ENCODE measurements at places on chromosomes 2 and 18.

GRCh38 chr18:63741769-63742168, 33.4 kb upstream of the SERPINB7 start:
- DNase-seq = peak; percentile 68

GRCh38 chr2:65130664-65131175, 814 bp upstream of the RAB1A start:
- DNase-seq = no peak

DNA sequence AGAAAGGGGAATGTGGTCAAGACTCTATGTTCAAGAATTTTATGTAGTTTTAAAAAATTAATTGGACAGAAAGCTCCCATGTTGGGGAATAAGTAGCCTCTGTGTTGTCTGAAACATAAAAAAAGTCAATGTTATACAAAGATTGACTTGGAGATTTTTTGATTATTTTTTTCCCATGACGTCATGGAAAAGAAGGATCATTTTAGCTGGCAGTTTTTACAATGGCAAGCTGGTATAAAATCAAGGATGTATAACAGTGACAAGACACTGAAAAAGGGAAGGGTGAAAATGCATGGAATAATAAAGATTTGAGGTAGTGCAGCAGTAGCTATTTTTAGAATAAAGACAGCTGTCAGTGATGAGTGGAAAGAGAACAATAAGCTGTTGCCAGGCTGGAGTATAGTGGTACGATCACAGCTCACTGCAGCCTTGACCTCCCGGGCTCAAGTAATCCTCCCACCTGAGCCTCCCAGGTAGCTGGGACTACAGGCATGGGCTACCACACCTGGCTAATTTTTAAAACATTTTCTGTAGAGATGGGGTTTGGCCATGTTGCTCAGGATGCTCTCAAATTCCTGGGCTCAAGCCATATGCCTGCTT, 9.2 kb downstream of the SLC39A10 start:
- no peak for DNase-seq

GRCh38 chr2:238137885-238138284, 583 bp upstream of the KLHL30 start:
- no peak for DNase-seq

GRCh38 chr2:79789811-79790210, 277.0 kb downstream of the CTNNA2 start:
- no peak for DNase-seq

GRCh38 chr2:12416600-12416999, 300.1 kb upstream of the TRIB2 start:
- DNase-seq = peak; percentile 47

DNA sequence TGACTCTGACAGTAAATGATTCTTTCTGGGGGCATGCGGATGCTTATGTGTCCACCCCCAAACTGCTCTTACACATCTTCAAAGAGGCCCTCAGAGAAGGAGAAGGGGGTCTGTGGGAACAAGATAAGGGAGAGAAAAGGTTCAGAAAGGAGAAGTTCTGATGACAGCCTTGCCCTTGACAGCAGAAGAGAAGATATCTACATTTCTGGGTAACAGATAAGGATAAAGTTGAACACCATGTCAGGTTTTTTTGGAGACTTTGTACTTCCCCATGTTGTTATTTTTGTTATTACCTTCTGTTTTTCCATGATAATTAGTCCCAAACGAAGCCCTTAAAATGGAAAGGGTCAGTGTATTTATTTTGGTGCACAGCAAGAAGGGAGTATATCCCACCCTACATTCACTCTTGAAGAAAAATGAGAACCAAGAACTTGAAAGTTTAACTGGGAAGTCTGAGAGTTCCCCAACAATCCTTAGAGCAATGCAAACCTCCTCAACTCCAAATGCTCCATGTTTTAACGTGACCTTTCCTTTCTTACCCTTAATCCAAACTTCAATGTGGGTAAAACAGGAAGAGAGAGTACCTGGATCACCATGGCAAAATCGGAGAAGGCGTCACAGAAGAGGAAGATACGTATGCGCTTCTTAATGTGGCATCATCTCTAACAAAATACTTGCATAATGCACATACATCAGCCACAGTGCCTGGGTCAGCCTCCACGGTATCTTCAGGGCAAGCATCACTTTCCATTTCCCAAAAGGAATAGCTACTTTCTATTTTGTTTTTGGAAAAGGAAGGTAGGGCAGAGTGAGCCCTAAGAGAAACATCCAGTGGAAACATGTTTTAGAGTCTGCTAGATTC, 264.6 kb upstream of the STON1 start:
- no peak for DNase-seq

DNA sequence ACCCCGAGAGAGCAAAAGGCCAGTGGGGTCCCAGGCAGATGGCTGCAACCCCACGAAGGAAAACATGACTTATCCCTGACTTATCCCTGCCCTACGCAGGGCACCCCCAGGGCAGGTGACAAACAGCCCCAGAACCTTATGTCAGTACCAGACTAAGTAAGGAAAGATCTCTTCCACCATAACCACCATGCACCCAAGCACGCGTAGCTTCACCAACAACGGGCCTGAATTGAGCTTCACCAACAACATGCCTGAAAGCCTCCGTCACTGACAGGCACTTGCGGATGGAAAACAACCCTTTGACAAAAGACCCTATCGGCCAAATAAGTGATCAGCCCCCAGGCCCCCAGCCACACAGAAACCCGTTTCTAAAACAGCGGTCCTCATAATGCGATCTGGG, 34.1 kb downstream of the HDAC4 start:
- DNase-seq = no peak

DNA sequence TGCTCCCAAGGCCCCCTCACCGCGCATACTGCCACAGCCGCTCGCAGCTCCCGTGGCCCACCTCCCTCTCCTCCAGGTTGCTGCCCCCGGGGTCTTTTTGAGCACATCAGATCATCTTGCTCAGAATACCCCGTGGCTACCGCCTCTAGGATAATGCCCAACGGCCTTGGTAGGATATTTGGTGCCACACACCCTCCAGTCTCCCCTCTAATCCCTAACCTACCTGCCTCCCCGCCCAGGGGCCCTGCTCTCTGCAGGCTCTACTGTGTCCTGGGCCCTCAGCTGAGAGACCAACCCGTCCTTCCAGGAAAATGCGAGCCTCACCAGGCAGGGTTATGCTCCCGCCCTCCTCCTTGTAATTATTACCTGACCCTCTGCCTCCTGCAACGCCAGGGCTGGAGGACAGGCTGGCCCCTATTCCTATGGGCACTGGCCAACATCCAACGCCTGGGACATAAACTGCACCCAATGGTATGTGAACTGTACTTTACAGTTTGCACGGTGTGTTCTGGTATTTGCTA, 1.5 kb upstream of the MTCL1 start:
- no peak for DNase-seq

GRCh38 chr2:23512778-23513177, 127.8 kb downstream of the KLHL29 start:
- no peak for DNase-seq

- peak; percentile 43 for DNase-seq
Observed at GRCh38 chr18:54215069-54215468, 9.4 kb downstream of the MBD2 start.

GRCh38 chr2:70757966-70758365, 10.0 kb downstream of the ADD2 start:
- no peak for DNase-seq

DNA sequence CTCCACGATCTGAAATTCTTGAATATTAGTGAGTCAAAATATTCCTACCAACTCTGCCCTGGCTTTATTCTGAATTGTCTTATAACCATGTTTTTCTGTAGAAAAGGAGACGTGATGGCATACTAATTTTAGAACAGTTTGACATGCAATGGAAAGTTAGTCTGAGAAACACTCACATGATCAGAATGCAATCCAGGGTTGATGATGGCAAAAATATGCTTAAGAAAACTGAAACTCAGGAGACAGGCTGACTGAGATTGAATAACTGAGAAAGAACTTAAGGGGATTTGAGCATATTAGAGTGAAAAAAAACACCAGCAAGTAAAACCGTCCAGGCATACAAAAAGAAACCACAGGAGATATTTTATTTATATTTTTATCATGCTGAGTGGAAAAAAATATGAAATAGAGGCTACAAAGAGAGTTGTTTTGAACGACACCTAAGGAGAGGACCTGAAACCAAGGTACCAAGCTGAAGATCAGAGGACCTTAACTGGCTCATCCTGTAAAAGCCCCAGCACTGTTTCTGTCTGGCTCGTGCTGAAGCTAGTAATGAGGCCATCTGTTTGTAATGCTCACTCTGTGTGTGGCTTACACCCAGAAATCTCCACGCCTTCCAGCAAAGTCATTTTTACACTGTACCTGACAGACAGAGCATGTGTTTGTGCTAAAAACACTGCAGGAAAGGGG, 437.2 kb upstream of the PKDCC start:
- DNase-seq = peak; percentile 74

DNA sequence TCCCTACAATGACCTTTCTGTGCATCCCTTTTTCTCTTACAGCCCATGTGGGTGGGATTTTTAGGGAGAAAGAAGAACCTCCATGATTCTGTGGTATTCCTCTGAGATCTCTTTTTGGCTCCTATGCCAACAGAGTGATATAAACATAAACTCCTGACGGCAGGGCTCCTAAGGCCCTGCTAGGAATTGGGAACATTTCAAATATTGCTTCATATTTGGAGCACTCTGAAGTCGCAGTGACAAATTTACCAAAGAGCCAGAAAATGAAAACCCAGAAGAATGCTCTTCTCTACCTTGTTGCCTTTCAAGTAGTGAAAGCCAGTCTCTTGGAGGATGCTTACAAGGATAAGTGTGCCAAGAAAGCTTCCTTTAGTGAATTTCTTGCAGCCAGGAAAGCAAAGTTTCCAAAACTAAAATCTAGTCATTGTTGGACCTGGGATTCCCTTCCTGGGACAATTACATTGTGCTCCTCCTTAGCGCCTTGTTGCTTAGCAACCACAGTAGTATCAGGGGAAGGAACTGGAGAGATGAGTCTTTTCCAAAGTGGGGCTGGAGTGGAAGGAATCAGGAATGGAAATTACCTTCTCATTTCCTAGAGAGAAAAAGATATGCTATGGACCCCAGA, 7.3 kb upstream of the SETBP1 start:
- no peak for DNase-seq

DNA sequence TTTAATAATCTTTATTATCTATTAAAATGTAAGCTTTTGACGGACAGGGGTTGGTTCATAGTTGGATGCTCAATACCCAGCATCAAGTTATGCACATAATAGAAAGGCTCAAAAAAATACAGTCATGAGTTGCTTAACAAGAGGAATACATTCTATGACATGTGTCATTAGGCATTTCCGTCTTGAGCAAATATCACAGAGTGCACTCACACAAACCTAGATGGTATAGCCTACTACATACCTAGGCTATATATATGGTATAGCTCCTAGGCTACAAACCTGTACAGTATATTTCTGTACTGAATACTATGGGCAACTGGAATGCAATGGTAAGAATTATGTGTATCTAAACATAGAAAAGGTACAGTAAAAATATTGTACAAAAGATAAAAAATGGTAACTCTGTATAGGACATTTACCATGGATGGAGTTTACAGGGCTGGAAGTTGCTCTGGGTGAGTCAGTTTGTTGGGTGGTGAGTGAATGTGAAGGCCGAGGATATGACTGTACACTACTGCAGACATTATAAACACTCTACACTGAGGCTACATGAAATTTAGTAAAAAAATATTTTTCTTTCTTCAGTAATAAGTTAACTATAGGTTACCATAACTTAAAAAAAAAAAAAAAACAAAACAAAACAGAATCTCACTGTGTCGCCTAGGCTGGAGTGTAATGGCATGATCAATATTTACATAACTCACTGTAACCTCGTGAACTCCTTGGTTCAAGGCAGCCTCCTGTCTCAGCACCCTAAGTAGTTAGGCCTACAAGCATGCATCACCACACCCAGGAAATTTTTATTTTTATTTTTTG, 201.2 kb downstream of the NBAS start:
- peak; percentile 88 for DNase-seq

- DNase-seq = peak; percentile 3
Observed at GRCh38 chr2:135246711-135247270, 194.7 kb downstream of the RAB3GAP1 start.

- DNase-seq = peak; percentile 6
Observed at GRCh38 chr2:220509096-220509757, 881.8 kb downstream of the SLC4A3 start.

DNA sequence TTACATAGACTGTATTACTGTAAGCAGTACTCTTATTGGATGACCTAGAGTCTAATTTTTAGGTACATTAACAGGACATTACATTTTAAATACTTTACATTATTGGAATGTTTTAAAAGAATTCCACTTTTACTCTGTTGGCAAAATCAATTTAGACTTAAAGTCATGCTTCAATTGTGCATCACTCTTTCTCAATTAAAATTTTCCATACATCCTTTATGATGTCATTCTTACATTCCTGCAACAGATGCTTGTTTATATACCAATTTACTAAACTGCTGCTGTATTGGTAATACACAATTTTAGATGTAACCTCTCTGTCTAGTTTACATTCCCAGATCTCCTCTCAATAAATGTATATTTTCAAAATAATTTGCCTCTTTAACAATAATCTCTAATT, 440.1 kb downstream of the ZEB2 start:
- DNase-seq = peak; percentile 48

GRCh38 chr2:204971206-204971907, 426.1 kb downstream of the PARD3B start:
- no peak for DNase-seq

DNA sequence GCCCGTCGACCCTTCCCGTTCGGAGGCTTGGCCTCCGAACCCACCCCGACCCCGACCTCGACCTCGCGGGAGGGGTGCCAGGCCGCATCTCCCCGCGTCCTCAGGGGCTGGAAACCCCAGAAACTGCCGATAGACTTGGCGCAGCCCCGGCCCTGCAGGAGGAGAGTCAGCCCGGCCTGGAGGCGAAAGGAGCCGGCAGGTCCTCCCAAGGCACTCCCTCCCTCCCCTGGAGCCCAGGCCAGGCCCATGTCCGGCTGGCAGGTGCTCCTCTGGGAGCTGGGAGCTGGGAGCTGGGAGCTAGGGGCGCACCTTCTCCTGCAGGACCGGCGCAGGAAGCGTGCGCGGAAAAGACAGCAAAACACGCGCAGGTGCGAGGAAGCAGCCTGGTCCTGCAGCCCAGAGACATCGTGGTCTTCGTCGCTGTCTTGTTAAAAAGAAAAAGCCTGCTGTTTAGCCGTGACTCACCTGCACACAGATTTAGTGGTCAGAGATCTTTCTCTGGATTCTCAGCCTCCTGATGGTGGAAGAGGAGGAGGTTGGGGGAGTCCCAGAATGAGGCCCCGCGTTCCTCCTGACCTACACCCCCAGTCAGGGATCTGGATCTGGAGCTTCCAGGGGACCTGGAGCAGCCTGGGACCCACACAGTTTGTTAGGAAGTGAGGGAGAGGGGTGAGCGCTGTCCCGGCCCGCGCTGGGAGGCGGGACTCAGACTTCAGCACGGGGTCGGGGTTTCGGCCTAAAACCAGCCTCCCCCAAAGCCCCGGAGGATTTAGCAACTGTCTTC, 660 bp upstream of the MBP start:
- DNase-seq = no peak

GRCh38 chr2:173048897-173049661, 26.6 kb upstream of the MAP3K20 start:
- DNase-seq = peak; percentile 95
